ENCODE measurements at places on chromosomes 7 and 10.

- peak; percentile 43 for DNase-seq
Observed at GRCh38 chr10:33139181-33139646, 181.2 kb upstream of the ITGB1 start.

GRCh38 chr7:36923943-36924436 is 199.7 kb upstream of the AOAH start:
- DNase-seq = no peak

DNA sequence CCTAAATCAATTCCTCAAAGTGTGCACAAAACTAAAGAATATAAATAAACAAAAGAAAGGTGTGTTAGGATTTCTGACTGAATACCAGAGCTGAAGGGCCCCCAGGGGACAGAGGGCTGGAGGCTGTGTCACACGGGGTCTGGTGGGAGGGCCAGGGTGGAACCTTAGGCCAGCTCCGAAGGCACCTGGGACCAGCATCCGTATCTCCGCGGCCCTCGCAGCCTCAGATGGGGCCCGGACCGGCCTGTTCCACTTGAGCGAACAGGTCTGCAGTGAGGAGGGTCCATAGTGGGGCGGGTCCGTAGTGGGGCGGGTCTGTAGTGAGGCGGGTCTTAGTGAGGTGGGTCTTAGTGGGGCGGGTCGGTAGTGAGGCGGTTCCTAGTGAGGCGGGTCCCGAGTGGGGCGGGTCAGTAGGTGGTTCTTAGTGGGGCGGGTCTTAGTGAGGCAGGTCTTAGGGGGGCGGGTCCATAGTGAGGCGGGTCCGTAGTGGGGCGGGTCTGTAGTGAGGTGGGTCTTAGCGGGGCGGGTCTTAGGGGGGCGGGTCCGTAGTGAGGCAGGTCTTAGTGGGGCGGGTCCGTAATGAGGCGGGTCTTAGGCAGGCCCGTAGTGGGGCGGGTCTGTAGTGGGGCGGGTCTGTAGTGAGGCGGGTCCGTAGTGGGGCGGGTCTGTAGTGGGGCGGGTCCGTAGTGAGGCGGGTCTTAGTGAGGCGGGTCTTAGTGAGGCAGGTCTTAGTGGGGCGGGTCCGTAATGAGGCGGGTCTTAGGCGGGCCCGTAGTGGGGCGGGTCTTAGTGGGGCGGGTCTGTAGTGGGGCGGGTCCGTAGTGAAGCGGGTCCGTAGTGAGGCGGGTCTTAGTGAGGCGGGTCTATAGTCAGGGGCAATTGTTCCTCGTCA is 15.1 kb downstream of the GPR146 start:
- no peak for DNase-seq

DNA sequence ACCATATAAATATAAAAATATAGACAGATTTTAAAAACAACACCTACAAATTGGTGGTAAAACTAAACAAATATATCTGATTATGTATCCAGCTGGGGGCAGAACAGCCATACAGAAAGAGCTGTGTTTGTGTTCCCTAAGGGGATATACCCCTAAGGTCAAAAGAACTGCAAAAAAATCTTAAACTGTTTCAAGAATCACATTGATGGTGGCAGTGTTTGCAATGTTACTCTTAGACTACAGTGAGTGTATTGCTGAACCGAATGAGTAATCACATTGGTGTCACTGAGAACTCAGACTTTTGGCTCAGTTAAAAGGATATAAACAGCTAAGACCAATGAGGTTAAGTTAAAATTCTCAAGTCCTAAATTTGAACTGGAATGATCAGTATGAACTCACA is 27.1 kb upstream of the PTPRN2 start:
- no peak for DNase-seq

DNA sequence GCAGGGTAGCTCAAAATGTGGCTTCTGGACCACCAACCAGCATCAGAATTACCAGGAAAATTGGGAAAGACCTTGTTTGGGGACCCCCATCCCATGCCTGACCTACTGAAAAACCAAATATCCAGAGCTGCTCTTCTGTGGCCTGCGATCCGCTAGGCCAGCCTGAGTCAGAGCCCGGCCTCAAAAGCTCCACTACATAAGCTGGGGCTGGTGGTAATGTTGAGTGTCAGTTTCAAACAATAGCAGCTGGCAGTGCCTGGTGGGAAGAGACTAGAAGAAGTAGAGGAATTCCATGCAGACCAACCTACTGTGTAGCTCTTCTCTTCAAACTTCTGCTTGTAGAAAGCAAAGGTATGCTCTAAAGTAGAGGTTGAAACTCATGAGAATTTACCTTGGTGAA is 52.0 kb downstream of the KLRG2 start:
- no peak for DNase-seq

DNA sequence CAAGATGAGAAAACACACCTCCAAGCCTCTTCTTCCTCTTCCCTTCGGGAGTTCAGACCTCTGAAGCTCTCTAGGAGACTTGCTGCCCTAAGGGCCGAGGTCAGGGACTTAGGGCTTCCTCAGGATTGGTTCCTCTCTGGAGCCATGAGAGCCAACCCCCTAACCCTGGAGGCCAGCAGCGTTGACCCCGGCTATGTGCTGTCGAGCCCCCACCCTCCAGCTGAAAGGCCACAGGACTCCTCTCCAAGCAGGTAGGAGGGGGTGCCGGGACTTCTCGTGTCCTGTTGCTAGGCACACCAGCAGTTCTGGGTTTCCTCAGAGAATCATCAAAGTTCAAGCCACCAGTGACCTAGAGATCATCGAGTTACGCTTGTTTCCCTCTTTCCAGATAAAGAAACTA is 87.4 kb downstream of the ARHGAP22 start:
- DNase-seq = no peak

GRCh38 chr10:102645741-102646609 is 1.7 kb downstream of the TRIM8 start:
- peak; percentile 60 for DNase-seq
